Endothelial cell (in vitro differentiated cells): ENCODE measurements at places on chromosomes 16 and 17. TPM values are rescaled to one million over a fixed set of nuclear protein-coding genes. Genes with fewer than 3 reads are reported as not detected.

Gene TRPV2
- total RNA-seq, result 4.8 TPM

Gene METRN
- 11.2 TPM for total RNA-seq

Gene KRTAP9-8
- not detected for total RNA-seq

Gene MYH13
- total RNA-seq, result 0.05 TPM

Gene TIMM22
- 17.1 TPM for total RNA-seq

DNA sequence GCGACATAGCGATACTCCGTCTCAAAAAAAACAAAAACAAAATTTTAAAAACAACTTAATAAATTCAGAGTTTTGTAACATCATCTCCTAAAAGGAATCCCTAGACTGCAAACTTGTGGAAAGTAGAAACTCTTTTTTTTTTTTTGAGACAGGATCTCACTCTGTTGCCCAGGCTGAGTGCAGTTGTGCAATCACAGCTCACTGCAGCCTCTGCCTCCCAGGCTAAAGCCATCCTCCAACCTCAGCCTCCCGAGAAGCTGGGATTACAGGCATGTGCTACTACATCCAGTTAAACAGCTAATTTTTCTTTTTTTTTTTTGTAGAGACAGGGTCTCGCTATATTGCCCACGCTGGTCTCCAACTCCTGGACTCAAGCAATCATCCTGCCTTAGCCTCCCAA is 19.7 kb downstream of the EZH1 start:
- no peak for DNase-seq

DNA sequence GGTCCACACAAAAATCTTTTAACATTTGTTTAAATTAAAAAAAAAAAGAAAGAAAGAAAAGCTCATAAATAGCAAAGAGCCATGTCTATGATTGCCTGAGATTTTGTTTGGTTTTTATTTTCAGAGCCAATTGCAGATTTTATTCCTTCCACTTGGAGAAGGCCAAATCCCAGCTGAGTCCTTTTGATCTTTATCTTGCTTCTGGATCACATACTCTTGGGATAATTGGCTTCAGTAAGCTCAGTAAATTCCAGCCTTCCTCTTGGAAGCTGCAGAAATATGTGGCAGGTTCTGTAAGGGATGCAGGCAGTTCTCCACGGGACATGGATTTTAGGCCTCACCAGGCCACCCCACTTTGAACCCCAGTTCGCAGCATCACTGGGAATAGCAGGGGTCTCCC is 63.3 kb upstream of the TMC5 start:
- DNase-seq, result no peak

DNA sequence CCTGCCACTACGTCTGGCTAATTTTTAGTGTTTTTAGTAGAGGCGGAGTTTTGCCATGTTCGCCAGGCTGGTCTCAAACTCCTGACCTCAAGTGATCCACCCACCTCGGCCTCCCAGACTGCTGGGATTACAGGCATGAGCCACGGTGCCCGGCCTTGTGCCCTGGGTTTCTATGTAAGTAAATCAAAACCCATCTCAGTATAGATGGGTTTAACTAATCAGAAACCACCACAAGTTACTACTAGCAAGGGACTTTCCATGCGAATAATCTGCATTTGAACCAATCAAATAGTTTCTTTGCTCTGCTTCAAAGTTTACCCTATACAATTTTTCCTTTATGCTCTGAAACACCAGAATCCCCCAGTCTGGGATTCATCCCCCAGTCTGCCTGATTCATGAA is 16.5 kb upstream of the EIF1 start:
- DNase-seq, result no peak

GRCh38 chr17:59693582-59693981 is 13.6 kb downstream of the PTRH2 start:
- no peak for DNase-seq
